AG08395 (cell line): ENCODE measurements at places on chromosomes 3 and 15.
A peak's percentile ranks its signal among the peaks of the same experiment; 100 is the strongest.

DNA sequence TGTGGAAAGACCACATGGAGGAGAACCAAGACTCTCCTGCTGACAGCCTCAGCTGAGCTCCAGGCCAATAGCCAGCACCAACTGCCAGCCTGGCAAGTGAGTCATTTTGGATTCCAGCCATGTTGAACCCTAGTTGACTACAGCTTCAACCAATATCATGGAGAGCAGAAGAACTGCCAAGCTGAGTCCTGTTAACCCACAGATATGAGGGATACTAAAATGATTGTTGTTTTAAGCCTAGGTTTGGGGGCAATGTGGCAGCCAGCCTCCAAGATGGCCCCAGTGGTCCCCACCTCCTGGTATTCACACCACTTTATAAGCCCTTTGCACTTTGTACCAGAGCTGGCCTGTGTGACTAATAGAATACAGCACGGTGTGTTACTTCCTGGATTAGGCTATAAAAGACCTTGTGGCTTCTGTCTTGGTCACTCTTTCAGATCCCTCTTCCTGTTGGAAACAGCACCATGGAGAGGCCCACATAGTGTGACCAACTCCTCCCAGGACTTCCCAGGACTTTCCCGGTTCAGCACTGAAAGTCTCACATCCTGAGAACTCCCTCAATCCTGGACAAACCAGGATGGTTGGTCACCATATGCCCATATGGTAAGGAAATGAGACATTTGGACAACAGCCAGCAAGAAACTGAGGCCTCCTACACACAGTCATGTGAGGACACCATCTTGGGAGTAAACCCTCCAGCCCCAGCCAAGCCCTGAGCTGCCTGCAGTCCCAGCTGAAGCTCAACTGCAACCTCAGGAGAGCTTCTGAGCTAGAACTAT, 32.4 kb upstream of the CDV3 start:
- DNase-seq = peak; percentile 38

DNA sequence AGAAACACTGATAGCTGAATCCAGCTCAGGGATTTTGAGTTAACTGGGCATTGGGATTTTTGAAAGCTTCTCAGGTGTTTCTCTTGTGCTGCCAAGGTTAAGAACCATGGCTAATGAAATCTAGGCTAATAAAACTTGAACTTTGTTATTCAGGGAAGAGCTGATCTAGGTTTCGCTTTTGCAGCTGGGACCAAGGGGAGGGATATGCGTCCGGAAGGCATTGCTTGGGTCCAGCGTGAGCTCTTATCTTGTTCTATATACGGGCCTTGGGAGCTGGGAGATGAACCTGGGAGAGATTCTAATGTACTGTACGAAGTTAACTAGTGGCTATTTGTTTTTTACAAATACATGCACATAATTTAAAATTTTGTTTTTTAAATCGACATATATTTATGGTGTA, 29.8 kb downstream of the ITPR1 start:
- no peak for DNase-seq

- no peak for DNase-seq
Measured at GRCh38 chr3:38169027-38169317, 3.6 kb downstream of the OXSR1 start.

- DNase-seq = no peak
Measured at GRCh38 chr15:49096090-49096750, 50.0 kb upstream of the SECISBP2L start.

DNA sequence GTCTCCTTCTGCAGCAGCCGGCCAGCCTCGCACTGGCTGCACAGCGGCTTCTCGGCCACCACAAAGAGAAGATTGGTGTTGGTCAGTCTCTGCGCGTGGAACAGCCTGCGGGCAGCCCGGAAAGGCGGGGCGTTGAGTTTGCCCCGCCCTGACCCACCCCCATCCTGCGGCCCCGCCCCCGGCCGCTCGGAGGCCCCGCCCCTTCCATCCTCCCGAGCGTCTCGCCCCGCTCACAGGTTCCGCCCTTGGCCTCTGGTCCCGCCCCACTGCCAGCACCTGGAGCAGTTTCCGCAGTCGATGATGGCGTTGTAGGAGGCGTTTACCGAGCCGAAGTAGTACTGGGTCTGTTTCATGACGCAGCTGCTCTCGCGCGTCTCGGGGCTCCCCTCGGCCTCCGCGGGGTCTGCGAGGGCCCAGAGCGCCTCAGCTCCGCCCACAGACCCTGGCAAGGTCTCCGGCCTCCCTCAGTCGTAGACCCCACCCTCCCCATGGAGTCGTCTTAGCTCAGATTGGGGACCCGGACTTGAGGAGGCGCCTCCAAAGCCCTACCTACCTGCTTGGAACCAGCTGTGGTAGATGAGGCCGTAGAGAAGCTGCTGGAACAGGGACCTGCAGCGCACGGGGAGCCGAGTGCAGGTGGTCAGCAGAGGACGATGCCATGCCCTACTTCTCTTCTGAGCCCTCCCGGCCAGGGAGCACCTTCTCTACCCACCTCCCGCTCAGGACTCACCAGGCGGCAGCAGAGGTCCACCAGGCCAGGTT, 5.9 kb upstream of the TMEM115 start:
- peak; percentile 93 for DNase-seq

- DNase-seq = peak; percentile 83
Measured at GRCh38 chr15:75712668-75713337, at the start of gene CSPG4. Gene CSPG4, minus strand, starts transcription at chr15:75712848. Its CDS starts 93 bp downstream, at chr15:75712755.

- no peak for DNase-seq
Measured at GRCh38 chr3:5349343-5349742, 161.8 kb downstream of the EDEM1 start.

DNA sequence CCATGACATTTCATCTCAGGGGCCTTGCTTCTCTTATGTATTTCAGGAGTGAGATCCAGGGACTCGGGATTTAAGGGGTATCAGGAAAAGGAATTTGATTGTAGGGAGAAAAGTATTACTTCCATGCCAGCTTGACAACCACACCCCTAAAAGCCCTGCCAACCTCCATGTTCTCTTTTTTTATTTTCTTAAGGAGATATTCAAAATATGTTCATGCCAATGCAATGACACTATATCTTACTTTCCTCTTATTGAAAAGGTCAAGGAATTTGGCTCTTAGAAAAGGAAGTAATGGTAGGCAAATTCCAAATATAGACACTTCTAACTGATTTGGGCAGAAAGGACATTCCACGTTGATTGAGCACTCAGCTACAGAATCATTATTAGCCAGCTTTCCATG, 407.5 kb upstream of the NECTIN3 start:
- no peak for DNase-seq

GRCh38 chr3:186025161-186025560, 83.7 kb downstream of the ETV5 start:
- peak; percentile 54 for DNase-seq

DNA sequence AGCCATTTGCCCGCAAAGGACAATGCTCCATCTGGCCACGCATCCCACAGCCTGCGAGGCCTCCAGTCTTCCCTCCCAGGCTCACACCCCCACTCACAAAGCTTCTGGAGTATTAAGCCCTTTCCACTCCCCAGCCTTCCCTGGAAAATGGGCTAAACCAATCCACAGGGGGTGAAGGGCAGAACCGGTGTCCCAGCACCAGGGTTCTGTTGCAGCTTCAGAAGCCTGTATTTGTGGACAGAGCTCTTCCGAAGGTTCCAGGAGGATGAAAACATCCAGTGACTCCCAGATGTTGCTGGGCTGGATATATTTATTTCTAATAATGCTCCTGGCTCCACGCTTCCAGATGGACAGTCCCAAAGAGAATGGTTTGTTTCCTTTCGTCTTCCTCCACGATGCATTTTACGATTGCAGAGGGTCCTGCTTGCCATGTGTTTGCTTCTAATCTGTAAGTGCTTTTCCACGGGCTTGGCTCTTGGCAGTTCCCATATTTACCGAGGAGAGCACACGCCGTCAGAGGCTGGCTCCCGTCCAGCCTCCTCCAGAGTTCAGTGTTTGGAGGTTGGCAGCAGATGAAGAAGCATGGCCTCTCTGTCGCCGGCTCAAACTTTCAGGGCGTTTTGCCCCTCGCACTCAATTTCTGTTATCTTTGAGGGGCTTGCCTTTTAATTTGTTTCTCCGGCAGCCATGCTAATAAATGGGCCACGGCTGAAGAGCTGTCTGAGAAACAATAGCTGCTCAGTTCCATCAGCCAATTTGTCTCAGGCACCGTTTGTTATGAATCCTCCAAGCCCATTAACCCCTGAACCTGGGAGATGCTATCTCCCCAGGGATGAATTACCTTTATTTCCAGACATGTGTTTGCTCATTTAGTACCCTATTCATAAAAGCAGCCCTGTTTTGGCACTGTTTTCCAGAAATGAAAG, 367.9 kb upstream of the PROK2 start:
- peak; percentile 56 for DNase-seq

- no peak for DNase-seq
Measured at GRCh38 chr3:15769256-15769915, 28.4 kb downstream of the ANKRD28 start.

GRCh38 chr3:65597952-65598413, 440.7 kb downstream of the MAGI1 start:
- DNase-seq = peak; percentile 6

DNA sequence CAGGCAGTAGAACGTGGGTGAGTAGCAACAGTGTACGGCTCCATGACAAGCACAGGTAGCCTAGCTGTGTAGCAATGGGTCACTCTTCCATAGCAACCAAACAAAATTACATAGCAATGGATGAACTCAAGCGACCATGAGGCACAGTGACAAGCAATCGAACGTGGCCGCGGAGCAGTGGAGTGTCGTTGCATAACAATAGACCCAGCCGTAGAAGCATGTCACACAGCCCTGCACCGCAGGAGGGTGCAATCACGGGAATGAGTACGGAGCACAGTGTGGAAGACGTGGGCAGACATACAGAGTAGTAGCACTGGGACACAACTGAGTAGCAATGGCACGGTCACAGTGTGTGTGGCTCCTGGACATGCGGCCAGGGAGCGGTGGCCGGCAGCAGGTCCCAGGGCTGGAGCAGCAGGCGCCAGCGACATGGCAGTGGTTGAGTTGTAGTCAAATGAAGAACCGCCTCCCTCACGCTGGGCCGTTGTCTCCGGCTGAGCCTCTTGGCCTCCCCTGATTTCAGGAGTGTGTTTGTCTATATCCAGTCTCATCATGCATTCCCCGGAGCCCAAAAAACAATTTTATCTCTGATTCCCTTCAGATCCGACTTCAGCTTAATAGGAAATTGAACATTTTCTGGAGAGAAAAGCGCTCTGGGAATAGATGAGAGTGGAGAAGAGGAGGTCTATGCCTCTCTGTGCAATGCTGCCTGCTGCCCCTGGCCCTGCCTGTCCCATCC, 64.1 kb downstream of the CCDC33 start:
- DNase-seq = no peak

DNA sequence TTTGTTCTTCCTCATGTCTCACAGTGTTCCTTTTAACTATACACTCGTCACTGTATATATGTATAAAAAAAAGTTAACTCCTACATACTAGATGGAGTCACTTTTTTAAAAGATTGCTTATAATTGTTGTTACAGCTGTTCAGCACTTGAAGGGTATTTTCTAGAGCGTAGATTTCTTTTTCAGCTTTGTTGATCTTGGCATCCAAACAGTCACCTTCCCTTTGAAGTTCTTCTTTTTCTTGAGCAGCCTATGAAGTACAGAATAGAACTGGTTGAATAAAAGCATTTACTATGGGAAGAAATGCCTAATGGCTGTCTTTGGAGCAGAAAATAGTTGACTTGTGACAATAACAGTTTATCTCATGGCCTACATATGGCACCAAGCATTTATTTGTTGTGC, 17.8 kb downstream of the TTC14 start:
- DNase-seq = no peak

- no peak for DNase-seq
Measured at GRCh38 chr3:174199696-174200095, 659.4 kb upstream of the NAALADL2 start.

DNA sequence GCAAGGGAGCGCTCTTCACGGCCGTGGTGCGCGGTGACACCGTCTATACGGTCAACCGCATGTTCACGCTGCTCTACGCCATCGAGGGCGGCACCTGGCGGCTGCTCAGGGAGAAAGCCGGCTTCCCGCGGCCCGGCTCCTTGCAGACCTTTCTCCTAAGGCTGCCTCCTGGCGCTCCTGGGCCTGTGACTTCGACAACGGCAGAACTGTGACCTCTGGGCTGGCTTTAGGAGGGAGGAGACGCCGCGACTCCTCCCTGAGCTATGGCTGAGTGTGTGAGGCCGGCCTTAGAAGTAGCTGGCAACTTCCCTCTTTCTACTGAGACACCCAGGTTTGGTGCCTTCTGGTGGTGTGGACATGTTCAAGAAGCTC, 1.4 kb downstream of the KBTBD13 start:
- DNase-seq = peak; percentile 62

DNA sequence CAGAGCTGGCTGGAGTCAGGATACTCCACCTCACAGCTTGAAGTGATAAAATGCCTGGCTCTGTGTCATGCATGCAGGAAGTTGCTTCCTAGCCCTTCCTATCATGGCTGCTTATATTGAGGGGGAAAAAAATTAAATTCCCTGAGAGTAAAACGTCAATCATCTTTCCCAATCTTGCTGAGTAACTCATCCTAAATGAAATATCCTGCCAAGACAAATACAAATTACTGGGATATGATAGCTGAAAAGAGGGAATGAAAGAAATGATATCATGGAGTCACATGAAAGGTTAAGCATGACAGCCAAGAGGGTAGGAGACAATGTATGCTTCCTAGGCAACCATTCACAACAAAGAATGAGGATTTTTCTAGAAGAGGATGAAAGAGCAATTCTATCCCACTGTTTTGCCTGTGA, 110.6 kb downstream of the ABI3BP start:
- no peak for DNase-seq

DNA sequence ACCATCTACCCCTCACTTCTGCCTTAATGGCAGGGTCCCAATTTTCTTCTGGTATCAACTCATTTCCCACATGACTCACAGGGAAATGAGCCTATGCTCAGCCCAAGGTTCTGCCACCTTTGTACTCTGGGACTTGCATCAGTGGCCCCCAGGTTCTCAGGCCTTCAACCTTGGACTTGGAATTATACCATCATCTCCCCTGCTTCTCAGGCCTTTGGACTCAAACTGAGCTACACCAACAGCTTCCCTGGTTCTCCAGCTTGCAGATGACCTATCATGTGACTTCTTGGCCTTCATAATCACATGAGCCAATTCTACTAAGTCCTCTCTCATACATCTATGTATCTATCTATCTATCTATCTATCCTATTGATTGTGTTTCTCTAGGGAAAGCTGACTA, 149.5 kb downstream of the PLCH1 start:
- no peak for DNase-seq

DNA sequence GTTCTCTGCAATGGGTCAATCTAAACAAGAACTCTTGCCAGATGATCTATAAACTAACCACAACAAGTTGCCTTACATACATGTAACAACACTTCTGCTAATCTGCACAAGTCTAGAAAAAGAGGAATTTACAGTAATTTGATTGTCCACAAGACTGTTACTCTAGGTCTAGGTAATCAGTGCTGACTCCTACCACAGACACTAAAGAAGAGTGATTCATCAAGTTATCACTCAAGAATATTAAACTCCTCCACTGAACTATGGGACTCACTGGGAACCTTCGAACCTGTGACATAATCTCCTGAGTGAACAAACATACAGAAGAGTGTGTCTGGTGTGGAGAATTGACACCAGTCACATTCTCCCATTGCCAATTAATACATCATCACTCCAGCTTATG, 138.3 kb downstream of the ANXA2 start:
- DNase-seq = no peak

- DNase-seq = no peak
Measured at GRCh38 chr3:18900994-18901393, 247.3 kb upstream of the KCNH8 start.
